ENCODE measurements at places on chromosomes 4 and X.
A peak's percentile ranks its signal among the peaks of the same experiment; 100 is the strongest.

DNA sequence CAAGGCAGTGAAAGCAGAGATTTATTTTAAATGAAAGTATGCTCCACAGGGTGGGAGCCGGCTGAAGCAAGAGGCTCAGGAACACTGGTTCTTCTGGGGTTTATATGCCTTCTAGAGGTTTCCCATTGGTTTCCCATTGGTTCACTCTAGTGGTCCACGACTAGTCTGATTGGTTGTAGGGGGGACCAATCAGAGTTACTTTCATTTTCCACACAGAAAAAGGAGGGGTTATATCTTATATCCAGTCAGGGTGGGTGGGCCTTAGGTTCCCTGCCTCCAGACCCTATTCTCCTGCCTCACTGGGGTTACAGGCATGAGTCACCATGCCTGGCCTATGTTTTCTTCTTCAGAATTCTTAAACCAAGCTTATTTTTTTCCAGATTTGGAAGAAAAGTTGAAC lies 101.6 kb downstream of the KLHL8 start:
- DNase-seq, result no peak

GRCh38 chr4:67087897-67088296 lies 457.4 kb downstream of the CENPC start:
- peak; percentile 49 for DNase-seq

DNA sequence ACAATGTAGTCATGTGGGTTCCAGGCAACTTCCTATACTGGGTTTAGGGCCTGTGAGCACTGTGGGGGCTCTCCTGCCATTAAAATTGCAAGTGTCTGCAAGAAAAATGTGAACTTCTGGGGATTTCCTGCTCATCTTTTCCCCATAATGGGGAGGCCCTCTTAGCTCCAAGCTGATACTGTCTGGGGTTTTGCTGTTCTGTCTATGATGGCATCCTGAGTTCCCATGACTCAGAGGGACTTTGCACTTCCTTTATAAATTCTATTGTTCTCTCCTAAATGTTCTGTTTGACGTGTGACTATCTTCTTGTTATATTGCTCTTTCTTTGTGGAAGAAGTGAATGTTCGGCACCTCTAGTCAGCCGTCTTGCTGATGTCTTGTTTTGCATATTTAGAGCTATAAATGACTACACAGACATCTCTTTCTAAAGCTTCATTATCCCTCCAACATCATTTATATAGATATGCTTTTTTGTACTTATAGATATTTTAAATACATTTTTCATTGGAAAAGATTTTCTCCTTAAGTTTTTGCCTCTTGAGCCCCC lies 465.8 kb downstream of the NAF1 start:
- no peak for DNase-seq

- DNase-seq, result no peak
Measured at GRCh38 chr4:112098841-112099530, 46.3 kb upstream of the FAM241A start.

- no peak for DNase-seq
Measured at GRCh38 chrX:131054906-131055305, 3.2 kb upstream of the ARHGAP36 start.

DNA sequence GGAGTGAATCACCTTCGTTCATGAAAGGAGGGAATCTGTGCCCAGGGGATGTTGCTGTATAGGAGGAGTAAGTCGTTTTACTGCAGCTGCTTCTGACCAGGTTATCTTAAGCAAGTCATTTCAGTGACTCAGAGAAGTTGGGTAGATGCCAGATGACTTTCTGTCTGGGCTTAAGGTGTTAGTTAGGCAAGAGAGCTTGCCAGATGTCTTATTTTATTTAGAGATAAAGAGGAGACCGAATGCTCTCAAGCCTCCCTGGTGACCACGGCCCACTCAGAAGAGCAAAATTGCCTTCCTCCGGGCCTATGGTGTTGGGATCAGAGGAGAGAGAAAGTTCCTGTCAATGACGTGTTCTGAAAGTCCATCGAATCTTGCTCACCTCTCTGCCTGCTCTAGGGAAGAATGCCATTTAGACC lies 16.3 kb upstream of the ZNF827 start:
- peak; percentile 85 for DNase-seq

DNA sequence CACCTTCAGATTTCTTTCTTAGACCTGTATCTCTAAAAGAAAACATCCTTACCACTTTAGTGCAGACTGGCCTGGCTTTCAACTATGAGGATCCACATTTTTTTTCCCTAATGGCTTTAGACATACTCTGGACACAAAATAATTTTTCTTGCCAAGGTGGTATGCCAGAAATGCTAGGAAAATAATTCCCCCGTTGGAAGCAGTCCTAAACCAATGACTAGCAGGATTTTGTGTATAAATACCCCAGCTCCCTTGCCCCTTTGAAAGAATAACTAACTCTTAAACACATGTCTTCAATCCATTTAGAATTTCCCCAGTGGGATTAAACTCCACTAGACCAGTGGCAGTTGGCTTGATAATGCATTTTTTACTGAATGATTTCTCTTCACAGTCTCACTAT lies 500.5 kb upstream of the FTHL17 start:
- DNase-seq, result no peak

- DNase-seq, result no peak
Measured at GRCh38 chr4:80798082-80798481, 232.4 kb upstream of the BMP3 start.

DNA sequence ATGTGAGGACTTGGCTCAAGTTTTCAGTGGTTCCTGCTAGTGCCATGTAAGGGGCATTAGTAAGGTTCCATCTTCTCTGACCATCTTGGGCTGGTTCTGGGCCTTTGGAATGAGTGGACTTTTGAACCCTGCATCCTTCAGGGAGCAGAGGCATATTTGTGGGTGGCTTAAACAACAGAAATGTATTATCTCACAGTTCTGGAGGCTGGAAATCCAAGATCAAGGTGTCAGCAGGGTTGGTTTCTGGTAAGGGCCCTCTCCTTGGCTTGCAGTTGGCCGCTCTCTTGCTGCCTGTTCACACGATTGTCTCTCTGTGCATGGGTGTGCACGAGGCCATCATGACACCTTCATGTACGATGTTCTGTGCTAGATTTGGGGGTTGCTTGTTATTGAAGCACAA lies 21.3 kb downstream of the CCKAR start:
- DNase-seq, result no peak

DNA sequence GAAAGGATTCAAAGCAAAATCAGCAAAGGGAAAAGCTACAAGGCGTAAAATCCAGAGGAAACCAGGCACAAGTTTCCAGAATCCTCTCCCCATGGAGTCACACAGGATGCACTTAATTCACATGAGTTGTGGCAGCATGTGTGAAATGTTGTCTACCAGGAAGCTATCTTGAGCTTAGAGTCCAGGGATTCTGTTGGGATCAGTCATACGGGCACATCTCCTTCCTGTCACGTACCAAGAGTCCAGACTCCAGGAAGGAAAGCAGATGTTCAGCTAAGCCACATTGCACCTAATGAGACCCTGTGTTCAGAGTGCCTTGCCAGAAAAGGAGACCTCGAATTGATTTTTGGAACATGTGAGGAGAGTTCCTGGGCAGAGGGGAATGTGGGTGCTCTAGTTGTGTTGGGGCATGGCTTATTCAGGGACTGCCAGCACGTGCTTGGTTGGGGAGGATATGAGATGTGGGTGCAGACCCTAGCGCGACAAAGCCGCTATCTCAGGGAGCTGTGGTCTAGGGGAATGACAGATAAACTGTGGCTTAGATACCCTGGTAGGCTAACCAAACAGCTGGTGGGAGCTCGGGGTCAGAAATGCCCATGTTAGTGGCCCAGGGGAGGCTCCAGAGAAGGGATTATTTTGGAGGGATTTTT lies 70.0 kb downstream of the EVC start:
- DNase-seq, result no peak

DNA sequence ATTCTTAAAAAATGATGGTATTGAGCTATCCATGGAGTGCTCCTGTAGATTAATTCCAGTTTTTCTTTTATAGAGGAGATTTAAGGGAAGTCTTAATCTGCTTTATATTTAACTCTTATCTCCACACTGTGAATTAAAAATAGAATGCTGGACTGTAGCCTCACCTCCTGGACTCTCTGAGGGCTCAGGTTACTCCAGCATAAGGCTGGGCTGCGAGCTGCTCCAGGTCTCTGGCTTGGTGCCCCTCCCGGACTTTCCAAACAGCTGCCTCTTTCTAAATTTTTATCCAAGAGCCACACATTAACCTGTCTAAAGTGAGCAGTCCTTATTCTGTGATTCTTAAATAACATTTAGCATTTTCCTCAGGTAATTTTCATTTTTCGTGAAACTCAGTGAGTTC lies 218.7 kb upstream of the JADE1 start:
- DNase-seq, result no peak

GRCh38 chr4:39043861-39044363 lies 11.7 kb upstream of the TMEM156 start:
- no peak for DNase-seq

- DNase-seq, result no peak
Measured at GRCh38 chr4:136441629-136442282, 1090.5 kb downstream of the PCDH18 start.

DNA sequence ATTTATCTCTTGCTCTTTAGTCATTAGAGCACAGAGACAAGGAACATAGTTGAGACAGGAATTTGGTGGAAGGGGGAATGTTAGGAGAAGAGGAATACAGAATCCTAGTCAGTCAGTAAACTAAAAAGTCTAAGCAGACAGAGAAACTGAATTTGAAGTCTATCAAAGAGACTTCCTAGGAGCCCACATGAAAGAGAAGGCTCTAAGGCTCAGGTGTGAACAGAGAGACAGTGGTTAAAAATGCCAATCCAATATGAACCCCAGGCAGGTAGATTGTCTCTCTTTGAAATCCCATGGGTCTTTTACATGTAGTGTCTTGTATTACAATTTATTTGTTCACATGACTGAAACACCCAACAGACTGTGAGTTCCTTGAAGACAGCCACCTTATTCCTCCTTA lies 77.8 kb upstream of the NFKB1 start:
- no peak for DNase-seq

GRCh38 chr4:58411904-58412303 lies 1301.7 kb upstream of the IGFBP7 start:
- DNase-seq, result no peak

DNA sequence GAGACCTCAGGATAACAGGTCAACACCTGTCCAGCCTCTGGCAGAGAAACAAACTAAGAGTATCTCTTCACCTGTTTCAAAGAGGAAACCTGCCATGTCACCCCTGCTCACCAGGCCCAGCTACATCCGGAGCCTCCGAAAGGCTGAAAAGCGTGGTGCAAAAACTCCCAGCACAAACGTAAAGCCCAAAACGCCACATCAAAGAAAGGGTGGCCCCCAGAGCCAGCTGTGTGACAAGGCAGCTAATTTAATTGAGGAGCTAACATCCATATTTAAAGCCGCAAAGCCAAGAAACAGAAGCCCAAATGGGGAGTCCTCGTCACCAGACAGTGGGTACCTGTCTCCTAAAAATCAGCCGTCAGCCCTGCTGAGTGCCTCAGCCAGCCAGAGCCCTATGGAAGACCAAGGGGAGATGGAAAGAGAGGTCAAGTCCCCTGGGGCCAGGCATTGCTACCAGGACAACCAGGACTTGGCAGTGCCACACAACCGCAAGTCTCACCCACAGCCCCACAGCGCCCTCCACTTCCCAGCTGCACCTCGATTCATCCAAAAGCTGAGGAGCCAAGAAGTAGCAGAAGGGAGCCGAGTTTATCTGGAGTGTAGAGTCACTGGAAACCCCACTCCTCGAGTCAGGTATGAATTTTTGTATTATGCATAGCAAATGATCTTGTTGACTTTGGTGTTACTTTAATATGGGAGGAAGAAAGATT lies 15.1 kb downstream of the PALLD start:
- DNase-seq, result no peak

- DNase-seq, result no peak
Measured at GRCh38 chr4:36737691-36738090, 456.3 kb downstream of the DTHD1 start.
